ENCODE measurements at places on chromosomes 11 and 22. TPM values are rescaled to one million over a fixed set of nuclear protein-coding genes. Genes with fewer than 3 reads are reported as not detected.

MN1 gene
- total RNA-seq = 3.0 TPM

ISX gene
- not detected for total RNA-seq

GALNT18 gene
- total RNA-seq = 18.7 TPM

MYO18B gene
- not detected for total RNA-seq

CD3E gene
- total RNA-seq = not detected

DEUP1 gene
- not detected for total RNA-seq

Measured in A549 treated with CpdA at 1 μM for 4 hours (cell line).